Stimulated activated CD4-positive, alpha-beta T cell treated with anti-CD3 and anti-CD28 coated beads, Interleukin-4, amount 100 ng/mL, for 1 hour (primary cell): ENCODE measurements at places on chromosomes 3 and 15.

DNA sequence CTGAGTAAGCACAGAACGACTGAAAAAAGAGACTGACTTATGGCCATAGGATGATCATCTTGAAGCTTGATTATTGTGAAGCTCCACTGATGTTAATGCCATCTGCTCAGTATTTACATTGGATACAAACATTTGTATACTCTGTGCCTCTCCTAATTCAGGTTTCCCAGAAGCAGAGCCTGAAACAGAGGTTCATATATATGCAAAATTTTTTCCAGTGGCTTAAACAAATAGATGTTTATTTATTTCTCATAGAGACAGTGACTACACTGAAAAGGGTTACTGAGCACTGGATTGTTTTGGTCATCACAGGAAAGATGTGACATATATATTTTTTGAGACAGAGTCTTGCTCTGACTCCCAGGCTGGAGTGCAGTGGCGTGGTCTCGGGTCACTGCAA, 36.3 kb downstream of the SCN11A start:
- no peak for DNase-seq

DNA sequence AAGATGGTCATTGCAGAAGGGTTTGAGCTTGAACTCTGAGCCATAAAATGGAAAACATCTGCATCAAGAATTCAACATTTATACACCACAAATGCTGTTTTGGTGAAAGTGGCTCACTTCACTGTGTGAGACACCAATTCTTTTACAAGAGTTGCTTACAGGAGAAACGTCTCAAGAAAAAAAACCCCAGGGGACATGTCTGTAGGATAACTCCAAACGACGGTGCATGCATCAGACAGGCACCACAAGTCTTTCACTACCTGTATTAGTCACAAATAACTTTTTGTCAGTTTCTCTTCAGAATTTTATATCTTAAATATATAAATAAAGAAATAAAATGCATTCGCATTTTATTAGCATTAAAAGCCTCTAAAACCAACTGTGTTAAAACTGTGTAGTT, 164.3 kb downstream of the EFHB start:
- DNase-seq, result no peak

DNA sequence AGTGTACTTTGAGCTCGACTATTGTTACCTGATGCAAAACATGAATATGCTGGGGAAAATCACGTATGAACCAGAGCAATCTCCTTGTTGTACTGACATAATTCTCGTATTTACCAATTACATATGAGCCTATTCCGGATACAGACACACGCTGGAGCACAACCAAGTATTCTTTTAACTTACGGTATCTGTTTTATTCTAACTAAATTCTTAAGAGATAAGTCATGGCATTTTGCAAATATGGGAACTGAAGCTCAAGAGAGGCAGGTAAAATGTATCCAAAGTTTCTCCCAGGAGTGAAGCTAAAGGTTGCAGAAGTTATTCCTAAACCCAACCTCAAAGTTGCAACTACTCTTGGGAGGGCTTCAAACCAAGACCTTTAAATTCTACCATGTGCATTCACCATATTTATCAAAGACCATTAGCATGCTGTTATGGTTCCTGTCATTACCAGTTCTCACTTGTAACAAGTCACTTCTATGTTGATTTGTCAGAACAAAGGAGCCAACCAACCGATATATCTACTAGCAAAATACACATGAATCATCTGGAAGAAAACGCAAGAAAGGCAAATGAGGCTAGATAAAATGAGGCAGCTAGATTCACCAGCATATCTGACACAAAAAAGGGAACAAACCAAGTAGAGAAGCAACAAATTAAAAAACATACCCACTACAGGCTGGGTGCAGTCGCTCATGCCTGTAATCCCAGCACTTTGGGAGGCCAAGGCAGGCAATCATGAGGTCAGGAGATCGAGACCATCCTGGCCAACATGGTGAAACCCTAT, 17.8 kb downstream of the TBL1XR1 start:
- DNase-seq, result no peak

DNA sequence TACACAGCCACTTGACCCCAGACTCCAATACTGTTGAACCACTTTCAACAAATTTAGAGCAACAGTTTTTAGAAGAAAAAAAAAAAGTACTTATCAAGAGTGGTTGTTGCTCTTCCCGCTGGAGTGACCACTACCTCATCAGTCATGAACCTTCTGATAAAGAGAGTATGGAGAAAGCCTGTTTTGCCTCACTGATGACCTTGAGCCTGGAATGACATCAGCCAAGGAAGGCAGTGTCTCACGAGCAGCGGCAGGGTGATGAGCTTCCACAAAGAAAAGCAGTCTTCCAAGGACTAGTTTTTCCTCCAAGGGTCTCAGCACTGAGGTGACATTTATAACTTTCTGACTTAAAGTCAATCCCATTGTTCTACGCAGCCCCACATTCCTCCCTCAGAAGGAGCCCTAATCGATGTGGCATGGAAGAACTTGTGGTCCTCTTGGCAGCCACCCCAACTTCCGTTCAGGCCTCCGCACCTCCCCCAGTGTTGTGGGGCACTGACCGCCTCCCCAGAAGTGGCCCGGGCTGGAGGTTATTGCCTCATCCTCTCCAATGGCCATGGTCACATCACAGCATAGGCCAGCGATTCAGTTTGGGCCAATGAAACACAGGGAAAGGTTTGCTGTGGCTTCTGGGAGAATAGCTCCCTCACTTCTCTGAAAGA, 1.8 kb upstream of the CYP11A1 start:
- no peak for DNase-seq

- no peak for DNase-seq
Measured at GRCh38 chr15:40454904-40455391, 14.2 kb downstream of the BAHD1 start.

DNA sequence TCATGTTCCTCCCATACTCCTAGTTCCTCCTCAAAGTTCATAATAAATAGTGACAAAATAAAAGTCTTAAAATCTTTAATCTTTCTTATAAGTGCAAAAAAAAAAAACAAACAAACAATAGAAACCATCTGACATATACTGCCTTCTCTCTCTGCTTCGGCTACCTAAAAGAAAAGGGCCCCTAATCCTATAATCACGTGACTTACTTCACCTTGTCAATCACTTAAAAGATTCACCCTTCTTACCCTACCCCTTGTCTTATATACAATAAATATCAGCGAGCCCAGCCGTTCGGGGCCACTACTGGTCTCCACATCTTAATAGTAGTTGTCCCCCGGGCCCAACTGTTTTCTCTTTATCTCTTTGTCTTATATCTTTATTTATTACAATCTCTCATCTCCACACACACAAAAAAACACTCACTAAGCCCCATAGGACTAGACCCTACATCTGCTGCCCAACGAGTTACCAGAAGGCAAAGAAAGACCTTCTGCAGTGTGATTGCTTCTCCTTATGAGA, 28.8 kb downstream of the MKRN3 start:
- DNase-seq, result no peak

DNA sequence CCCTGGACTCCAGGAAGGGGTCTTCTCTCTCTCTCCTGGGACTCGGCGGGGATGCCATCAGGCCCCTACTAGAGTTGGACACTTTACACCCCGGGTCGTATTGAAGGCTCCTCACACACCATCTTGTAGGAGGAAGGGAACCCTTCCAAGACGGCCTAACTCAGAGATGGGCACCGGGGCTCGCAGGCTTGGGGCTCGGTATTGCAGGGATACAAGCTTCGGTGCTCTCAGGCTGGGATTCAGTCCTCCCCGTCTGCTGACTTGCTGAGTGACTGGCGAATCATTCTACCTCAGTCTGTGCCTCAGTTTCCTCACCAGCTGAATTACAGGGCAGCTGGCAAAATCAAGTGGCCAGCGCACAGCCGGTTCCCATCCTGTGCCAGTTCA, 419 bp upstream of the CALML4 start:
- no peak for DNase-seq

- no peak for DNase-seq
Measured at GRCh38 chr3:126618021-126618420, 36.9 kb downstream of the TXNRD3 start.

DNA sequence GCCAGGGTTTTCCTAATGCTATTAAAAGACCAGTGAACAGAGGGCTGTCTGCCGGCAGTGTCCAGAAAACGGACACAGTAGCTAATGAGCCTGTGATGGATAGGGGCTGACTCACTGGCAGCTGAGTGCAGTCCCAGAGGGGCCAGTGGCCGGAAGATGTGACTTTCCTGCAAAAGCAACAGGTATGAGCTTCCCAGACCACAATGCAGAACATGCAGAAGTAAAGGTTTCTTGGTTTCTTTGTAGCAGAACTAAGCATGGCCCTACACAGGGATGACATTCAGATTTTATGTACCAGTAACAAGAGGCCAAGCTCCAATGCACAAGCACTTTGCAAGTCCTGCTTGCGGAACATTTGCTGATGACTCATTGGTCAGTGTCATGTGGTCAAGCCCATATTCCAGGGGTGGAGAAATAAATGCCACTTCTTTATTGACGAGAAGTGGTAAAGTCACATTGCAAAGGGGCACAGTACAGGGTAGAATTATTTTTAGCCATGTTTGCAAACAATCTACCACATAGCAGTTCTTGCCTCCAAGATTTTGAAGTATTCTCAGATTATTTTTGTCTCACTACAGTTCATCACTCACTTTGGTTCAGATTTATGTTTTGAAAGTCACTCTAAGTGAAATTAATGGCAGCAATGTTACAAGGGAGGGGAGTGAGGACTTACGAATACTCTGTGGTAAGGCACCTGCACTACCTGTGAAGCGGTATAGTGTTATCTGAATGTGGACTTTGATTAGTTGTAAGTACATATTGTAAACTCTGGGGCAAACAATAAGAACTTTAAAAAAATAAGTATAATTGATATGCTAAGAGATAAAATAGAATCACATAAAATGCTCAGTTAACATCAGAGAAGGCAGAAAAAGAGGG, 263.3 kb downstream of the ABHD5 start:
- DNase-seq, result no peak

GRCh38 chr3:12532182-12532581, 13.1 kb downstream of the MKRN2OS start:
- DNase-seq, result no peak

DNA sequence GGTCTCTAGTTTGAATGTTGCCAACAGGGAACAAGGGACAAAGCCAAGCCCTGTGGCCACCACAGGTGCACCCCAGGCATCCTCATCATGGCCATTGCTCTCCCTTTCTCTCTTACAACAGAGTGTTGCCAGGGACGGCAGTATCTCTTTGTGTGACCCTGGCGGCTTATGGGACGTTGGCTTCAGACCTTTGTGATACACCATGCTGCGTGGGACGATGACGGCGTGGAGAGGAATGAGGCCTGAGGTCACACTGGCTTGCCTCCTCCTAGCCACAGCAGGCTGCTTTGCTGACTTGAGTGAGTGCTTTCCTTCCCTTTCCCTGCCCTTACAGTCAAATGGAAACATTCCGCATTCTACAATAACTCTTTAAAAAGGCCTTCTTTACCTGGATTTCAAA, 38.2 kb downstream of the BOC start:
- no peak for DNase-seq

DNA sequence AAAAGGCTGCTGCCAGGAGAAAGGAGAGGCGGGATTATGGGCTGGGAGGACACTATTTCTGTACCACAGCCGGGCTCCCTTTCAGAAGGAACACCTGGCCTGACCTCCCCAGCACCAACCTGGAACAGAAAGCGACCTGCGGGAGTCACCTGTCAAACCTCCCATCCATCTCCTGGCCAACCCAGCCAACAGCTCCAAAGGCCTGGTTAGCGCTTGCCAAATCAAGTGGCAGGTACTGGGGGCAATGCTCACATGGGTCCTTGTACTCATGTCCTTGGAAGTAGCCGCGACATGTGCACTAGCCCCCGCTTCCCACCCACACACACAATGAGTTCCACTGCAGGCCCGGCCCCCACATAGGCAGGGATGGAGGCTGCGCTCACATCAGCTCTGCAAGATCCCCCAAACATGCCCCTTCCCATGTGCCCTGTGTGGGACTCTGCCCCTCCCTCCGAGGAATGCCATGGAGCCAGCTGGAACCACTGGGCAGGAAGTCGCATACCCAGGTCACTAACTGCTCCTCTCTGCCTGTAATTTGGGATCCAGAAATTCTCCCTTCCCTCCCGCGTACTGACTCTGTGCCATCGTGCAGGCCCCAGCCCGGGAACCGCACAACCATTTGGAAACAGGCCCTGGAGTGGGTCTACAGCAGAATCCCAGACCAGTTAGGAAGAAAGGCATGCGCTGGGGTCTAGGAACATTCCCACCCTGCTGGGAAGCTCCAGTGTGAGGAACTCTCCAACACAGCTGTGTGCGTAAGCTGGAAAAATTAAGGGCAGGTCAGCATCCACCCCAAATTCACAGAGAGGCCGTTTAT, 98.9 kb downstream of the LRIG1 start:
- no peak for DNase-seq

- DNase-seq, result no peak
Measured at GRCh38 chr3:172629470-172629869, 81.4 kb downstream of the NCEH1 start.

GRCh38 chr3:4981665-4982494, 2.6 kb downstream of the BHLHE40 start:
- no peak for DNase-seq

GRCh38 chr15:74869726-74870407, 3.3 kb downstream of the SCAMP2 start:
- peak; percentile 10 for DNase-seq

DNA sequence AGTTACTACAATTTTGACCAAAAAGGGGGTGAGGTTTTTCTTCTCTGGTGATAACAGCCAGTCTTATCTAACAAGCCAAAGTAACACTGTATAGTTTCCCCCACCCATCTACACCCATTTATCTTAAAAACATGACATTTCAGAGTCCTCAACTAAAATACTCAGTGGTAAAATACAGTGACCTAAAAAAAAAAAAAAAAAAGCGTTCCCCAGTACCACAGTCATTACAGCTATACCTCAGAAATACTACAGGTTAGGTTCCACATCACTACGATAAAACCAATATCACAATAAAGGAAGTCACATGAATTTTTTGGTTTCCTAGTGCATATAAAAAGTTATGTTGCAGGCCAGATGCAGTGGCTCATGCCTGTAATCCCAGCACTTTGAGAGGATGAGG, 13.8 kb downstream of the DENND4A start:
- DNase-seq, result no peak

GRCh38 chr15:40999190-40999589, 45.9 kb downstream of the CHAC1 start:
- DNase-seq, result no peak

GRCh38 chr3:71907996-71908395, 123.0 kb upstream of the PROK2 start:
- DNase-seq, result no peak

- no peak for DNase-seq
Measured at GRCh38 chr15:22956257-22956977, 23.8 kb downstream of the CYFIP1 start.

GRCh38 chr15:71275098-71275497, 159.8 kb downstream of the THSD4 start:
- no peak for DNase-seq

GRCh38 chr3:153903430-153903829, 217.8 kb upstream of the ARHGEF26 start:
- DNase-seq, result no peak

- no peak for DNase-seq
Measured at GRCh38 chr3:13114811-13115575, 41.8 kb upstream of the IQSEC1 start.
